ENCODE measurements at places on chromosomes 4 and X. TPM values are rescaled to one million over a fixed set of nuclear protein-coding genes. Genes with fewer than 3 reads are reported as not detected.
A peak's percentile ranks its signal among the peaks of the same experiment; 100 is the strongest.

DNA sequence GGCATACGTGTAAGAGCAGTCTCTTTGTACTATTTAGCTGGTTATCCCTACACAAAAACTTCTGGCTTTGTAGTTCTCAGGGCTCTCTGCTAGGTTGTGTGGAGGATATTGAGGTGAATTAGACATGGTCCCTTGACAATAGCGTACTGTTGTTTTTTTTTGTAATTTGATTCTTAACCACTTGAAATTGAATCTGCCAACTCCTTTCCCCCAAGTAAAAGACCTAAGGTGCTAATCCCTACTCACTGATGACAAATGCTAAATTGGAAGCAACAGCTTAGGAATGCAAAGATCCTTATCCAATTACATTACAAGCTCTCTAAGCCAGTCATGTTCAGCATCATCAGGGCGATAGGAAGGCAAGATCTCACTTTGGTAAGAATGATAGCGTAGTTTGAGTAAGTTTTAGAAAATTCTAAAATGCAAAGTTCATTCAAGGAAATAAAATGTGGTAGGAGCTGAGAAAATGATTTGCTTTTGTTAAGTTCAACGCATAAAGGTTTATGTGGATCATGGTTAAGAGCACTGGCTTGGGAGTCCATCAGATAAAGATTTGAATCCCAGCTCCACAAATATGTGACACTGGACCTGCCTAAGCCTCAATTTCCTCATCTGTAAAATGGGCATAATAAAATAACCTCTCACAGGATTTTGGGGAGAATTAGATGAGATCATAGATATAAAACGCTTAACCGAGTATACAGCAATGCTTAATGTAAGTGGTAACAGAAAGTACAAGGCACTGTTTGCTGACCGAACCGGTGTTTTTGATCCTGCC lies 39.3 kb downstream of the DOCK11 start:
- DNase-seq, result no peak

Gene SAGE1
- total RNA-seq, result not detected

Gene NPY2R
- total RNA-seq, result not detected

- DNase-seq, result peak; percentile 44
Observed at GRCh38 chr4:159103384-159103990, 608 bp downstream of the RAPGEF2 start.

Gene MSX1
- total RNA-seq, result 9.0 TPM

DNA sequence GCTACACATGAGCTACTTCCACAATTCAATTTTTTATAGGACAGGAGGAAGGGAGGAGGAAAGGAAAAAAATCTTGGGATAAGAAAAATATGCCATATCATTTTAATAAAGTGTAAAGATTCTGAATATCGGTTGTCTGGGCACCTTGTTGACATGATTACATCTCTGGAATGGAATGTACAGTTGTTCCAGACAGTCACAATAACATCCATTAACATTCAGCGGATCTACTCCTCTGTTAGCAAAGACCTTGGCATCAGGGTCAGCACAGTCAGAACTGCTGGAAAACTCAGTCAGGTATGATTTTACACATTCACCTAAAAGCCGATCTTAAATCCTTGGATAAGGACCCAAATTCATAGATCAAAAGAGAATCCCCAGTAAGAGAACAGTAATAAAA lies 85.4 kb upstream of the ARMCX2 start:
- DNase-seq, result peak; percentile 4

Gene OPHN1
- total RNA-seq, result 11.7 TPM

DNA sequence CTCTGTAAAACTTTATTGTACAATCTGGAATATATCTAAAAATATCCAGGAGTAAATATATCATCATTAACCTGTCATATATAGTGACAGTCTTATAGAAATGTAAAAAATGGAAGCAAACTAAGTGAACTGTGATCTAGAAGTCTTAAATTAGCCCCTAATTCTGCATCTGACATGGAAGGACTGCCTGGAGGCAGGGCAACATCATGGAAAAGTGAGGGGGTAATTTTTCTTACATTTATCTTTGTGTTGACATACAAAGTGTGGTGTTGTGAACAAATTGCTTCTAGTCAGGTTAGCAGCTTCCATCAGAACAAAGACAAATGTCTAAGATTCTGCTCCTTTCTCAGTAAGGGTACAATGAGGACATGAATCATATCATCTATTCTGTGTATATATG lies 186.3 kb downstream of the C4orf33 start:
- no peak for DNase-seq

- no peak for DNase-seq
Observed at GRCh38 chrX:119802546-119802945, 11.1 kb upstream of the RPL39 start.

DNA sequence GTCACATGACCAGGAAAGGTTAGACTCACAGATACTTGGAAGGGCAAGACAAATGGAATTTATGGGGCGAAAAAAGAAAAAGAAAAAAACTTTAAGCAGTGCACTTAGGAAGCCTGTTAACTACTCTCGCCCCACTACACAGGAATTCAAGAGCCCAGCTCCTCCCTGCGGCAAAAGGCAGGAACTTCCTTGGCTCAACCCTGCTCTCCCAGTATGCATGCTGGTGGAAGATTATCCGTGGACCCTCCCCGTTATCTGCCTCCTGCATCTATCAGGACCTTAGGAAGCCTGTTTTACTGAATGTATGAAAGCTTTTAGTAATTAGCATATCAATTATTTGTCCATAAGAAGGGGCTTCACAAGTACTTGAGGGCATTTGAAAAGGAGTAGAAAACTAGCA lies 40.1 kb upstream of the RPA4 start:
- no peak for DNase-seq

DNA sequence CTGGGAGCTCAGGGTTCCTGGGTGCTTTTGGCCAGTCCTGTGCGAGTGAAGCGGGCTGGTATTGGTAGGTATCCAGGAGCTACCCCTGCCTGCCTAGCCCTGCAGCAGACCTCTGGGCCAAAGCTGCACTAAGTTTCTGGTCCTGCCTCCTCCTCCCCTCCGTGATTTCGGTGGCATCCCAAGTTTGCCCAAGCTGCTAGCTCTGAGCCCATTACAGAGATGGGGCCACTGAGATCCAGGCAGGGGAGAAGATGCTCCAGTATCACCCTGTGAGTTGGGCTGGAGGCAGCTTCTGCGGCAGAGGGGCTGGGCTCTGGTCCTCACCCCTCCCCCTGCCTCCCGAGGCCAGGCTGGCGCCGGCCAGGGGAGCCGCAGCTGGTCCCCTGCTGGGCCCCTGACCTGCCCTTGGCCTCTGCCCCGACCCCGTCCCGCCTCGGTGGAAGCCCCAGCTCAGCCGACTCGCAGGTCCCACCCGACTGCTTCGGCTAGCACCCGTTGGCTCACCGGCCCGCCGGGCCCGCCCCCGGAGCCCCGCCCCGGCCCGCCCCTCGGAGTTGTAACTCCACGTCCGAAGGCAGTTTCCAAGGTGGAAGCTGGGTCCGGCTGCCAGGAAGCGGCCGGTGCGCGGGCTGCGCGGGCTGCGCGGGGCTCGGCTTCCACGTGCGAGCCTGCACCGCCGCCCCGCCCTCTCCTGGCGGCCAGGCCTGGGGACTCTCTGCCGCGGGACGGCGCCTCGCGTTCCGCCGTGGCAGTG lies at the start of gene DUSP9:
DUSP9 (plus strand) TSS at position 584 of the 754 bp plus-strand sequence. CDS start 751 bp downstream, outside the sequence.
- DNase-seq, result peak; percentile 36

GRCh38 chrX:39843318-39843717 lies 254.4 kb downstream of the BCOR start:
- DNase-seq, result no peak

DNA sequence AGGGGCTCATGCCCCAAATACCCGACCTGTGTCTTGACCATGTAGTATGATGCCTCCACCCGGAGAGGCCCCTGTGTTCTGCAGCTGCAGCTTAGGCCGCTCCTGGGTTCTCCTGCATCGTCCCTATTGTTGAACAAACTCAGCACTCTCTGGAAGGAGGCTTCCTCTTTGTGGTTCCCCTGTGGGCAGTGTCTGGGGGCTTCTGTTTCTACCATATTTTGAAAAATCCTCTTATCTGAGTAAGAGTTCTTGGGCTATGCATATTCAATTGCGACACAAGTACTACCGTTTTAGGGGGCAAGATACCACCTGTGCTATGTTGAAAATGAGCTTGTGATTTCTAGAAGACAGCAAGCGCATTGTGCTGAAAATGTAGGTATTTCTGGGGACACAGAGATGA lies 276.6 kb downstream of the DHRSX start:
- DNase-seq, result no peak

- no peak for DNase-seq
Observed at GRCh38 chr4:79526641-79527565, 118.9 kb upstream of the GK2 start.

GRCh38 chrX:6456196-6456595 lies 78.7 kb downstream of the VCX3A start:
- DNase-seq, result no peak
